ENCODE measurements at places on chromosomes 13 and 19. TPM values are rescaled to one million over a fixed set of nuclear protein-coding genes. Genes with fewer than 3 reads are reported as not detected.

DNA sequence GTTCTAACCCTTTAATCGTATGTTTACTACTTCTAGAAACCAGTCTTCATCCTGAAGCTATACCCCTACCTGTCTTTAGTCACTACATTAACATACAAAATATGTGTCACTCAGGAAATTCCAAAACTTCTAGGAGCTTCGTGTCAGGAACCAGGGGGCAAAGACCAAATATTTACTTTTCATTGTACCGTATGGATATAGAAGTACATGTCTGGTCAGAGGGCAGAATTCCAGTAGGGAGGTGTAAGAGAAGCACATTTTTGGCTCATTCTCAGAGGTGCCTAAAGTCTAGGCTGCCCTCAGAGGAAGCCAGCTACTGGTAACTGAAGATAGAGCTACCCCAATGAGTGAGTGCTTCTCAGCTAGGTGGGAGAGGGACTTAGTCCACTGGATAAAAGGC, 320.7 kb downstream of the DIAPH3 start:
- no peak for DNase-seq

- no peak for DNase-seq
Observed at GRCh38 chr19:29022599-29022998, 190.4 kb downstream of the UQCRFS1 start.

- DNase-seq: no peak
Observed at GRCh38 chr19:38425810-38426466, at the start of gene RASGRP4. Gene RASGRP4, minus strand, starts transcription at chr19:38426219. Its CDS starts 128 bp downstream, at chr19:38426091.

GRCh38 chr13:78700121-78700910, 41.4 kb upstream of the OBI1 start:
- DNase-seq: no peak

The TNFSF9 gene
- 0.27 TPM for total RNA-seq

DNA sequence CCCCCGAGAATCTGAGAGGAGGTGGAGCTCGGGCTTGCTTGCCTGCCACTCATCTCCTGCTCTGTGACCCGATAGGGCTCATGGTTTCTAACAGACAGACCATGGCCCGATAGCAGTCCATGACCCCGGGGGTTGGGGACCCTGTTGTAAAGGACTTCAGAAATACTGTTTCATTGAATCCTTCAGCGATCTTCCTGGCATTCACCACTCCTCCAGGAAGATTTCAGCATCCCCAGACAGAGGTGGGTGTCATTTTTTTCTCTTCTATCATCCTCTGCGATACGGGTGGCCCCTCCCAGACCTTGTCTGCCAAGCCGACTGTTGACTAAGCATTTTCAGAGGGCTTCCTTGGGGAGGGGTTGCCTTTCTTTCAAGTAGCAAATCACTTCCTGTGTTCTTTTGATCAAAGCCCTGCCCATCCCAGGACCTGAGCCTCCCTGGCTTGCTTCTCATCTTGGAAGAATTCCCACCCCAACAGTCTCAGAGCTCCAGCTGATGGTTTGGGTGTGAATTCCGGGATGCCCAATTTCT, 1.7 kb downstream of the MYO1F start:
- DNase-seq: no peak

DNA sequence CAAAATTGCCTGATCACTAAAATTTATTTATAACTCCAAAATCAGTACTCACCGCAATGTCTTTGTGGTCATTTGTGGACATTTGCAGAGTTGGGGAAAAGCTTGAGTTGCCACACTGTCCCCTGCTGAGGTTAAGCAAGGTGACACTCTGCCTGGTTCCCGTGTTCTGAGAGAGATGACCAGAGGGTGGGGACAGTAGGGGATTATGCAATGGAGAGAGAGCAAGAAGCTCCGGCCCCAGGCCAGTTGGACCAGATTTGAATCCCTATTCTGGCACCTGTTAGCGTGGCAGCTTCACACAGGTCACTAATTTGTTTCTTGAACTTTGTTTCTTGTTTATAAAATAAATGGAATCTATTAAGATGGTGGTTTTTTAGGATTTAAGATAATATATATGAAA, 17.8 kb downstream of the ERCC5 start:
- DNase-seq: no peak

- no peak for DNase-seq
Observed at GRCh38 chr19:17794731-17795494, at the start of gene B3GNT3. Gene B3GNT3, plus strand, starts transcription at chr19:17795138. Its CDS starts 12,670 bp downstream, at chr19:17807808.

The LILRA1 gene
- 0.30 TPM for total RNA-seq

The ZNF808 gene
- total RNA-seq: 22.8 TPM

The OVOL3 gene
- total RNA-seq: not detected

DNA sequence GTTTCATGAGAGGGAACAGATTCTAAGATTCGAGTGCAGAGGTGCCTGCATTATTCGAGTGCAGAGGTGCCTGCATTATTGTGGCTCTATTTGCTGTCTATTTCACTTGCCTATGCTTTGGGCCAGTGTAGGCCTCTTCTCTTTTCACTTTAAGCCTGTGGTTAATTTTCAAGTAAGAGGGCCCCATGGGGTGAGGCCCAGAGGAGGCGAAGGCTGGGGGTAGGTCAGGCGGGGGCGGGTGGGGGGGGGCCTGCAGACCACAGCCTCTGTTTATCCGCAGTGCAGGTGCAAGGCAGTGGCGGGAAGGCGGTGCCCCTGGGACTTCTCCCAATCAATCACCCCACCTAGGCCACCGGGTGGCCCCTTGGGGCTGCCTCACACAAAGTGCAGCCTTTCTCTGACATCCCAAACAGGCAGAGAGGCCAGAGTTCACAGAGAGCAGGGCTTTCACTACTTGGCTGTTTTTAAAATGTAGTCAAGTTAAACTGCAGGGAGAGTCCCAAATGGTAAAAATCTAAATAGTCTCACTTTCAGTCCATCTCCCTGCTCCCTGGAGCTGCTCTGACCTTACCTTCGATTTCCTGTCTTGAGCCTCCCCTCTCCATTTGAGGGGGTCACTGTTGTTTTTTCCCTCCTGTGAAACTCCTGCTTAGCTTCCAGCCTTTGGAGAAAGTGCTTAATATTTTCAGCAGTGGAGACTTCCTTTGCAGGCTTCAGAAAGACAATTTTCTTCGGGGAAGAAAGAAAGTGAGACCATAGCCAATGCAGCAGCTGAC, 249.0 kb downstream of the DLEU7 start:
- no peak for DNase-seq

- DNase-seq: no peak
Observed at GRCh38 chr19:53365899-53366493, 491 bp downstream of the ZNF525 start.

GRCh38 chr13:80560609-80561008, 219.7 kb upstream of the SPRY2 start:
- DNase-seq: no peak

DNA sequence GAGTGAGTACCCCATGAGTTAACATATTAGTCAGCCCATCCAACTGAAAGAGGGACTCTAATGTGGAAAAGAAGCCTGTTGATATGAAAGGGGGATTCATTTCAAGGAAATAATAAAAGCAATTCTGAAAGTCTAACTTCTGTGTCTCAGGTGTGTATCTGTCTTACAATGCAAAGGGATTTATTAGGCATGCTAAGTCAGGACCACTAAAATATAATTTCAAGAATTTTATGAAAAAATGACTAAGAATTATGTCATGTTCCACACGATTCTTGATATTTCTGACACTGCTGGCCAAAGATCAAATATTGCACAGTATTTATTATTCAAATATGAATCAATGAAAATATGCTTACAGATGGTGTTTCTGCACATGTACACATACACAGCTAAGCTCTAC, 130.8 kb downstream of the KLF12 start:
- no peak for DNase-seq

DNA sequence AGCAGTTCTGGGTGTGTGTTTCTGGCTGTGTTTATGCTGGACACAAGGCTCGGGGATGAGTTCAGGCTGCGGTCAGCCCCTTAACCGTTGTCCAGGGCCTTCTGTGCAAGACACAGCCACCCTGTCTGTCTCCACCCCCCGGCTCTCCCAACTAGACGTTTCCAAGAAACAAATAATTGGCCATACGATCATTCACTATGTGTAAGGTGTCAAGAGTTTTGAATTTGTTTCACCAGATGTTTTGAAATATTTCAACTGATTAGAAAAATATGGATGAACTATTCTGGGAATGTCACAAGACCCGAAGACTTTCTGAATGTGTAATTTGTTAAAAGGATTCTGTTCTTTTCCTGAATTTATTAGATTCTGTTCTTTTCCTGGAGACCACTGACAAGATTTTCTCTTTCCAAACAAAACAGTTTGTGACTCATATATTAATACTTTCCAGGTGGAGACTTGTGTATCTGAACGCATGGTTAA, 318.2 kb downstream of the MYO16 start:
- DNase-seq: peak; percentile 40

GRCh38 chr13:44470638-44471562, 97.3 kb downstream of the SERP2 start:
- no peak for DNase-seq

The SIGLEC12 gene
- total RNA-seq: not detected

DNA sequence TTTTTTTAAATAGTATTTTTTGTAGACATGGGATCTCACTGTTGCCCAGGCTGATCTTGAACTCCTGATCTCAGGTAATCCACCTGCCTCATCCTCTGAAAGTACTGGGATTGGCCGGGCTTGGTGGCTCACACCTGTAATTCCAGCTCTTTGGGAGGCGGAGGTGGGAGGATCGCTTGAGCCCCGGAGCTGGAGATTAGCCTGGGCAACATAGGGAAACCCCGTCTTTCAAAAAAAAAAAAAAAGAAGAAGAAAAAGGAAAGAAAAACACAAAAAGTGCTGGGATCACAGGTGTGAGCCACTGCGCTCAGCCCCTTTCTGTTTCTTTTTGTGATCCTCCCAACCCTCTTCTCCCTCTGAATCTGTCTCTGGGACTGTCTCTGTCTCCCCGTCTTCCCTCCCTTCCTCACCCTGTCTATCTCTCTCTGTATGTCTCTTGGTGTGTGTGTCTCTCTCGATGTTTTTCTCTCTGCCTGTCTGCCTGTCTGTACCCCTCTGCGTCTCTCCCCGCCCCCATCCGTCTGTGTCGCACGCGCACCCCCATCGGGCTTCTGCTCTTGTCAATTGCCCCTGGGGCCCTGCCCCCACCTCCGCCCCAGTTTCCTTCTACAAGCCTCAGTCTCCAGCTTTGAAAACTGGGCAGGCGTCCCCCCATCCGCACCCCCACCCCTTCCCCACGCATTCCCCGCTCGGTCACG, 540 bp upstream of the ZFP36 start:
- DNase-seq: no peak

- DNase-seq: no peak
Observed at GRCh38 chr19:2291185-2291751, 9.3 kb upstream of the PEAK3 start.

DNA sequence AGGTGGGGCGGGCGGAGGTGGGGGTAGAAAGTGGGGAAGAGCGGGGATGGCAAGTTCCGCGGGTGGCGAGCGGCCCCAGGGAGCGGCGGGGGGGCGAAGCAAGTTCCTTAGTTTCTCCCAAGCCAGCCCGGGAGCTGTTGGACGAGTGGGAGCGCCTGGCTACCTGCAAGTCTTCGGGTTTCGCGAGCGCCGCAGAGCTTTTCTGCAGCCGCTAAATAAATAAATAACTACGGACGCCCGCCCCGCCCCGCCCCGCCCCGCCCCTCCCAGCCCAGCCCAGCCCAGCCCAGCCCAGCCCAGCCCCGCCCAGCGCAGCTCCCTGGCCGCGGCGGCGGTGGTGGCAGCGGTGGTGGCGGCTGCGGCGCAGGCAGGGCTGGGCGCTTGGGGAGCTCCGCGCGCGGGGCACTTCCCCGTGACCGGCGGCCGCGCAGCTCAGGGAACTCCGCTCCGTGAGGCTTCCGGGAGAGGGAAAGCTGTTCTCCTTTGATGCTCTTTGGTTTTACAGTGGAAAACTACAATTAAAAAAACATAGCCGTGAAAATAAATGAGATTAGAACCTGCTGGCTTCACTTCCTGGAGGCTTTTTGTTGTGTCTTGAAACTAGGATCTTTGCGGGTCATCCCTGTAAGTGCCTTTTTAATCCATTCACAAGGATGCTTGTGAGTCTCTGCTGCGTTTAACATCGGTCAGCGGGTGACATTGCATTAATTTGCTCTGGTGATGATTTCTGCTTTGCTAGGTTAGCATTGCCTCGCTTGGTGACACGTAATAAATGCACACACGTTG, at the start of gene UBE2L5:
Gene UBE2L5 (plus strand): TSS at position 440 of the 786 bp plus-strand sequence. CDS start 5,498 bp downstream, outside the sequence.
- peak; percentile 81 for DNase-seq

The NCAN gene
- not detected for total RNA-seq

GRCh38 chr13:94286581-94286980, 192.9 kb downstream of the DCT start:
- no peak for DNase-seq

DNA sequence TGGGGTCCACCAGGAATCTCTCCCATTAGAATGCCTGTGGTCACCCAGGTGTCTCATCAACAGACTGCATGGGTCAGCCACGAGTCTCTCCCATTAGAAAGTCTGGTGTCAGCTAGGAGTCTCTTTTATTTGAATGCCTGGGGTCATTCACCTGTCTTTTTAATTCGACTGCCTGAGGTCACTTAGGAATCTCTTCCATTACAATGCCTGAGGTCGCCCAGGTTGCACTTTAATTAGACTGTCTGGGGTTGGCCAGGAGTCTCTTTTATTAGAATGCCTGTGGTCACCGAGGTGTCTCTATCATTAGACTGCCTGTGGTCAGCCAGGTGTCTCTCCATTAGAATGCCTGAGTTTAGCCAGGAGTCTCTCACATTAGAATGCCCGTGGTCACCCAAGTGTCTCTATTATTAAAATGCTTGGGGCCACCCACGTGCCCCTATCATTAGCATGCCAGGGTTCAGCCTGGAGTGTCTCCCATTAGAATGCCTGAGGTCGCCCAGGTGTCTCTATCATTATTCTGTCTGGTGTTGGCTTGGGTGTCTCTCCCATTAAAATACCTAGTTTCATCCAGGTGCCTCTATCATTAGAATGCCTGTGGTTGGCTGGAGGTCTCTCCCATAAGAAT, 1474.3 kb downstream of the UQCRFS1 start:
- no peak for DNase-seq

- peak; percentile 52 for DNase-seq
Observed at GRCh38 chr13:30743319-30744055, 8.1 kb downstream of the ALOX5AP start.

The MYDGF gene
- total RNA-seq: 73.7 TPM

DNA sequence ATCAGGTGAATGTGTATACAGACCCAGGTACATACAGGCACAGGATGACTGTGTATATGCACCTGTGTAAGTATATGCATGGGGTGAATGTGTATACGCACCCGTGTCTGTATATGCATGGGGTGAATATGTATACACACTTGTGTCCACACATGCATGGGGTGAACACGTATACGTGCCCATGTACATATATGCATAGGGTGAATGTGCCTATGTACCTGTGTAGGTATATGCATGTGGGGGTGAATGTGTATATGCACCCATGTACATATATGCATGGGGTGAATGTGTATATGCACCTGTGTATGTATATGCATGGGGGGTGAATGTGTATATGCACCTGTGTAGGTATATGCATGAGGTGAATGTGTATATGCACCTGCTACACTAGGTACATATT, 6.9 kb upstream of the ANGPTL8 start:
- DNase-seq: no peak

Measured in ovary (tissue), 10 donors.